ENCODE measurements at places on chromosomes 6 and 20. TPM values are rescaled to one million over a fixed set of nuclear protein-coding genes. Genes with fewer than 3 reads are reported as not detected.

HLA-DOB gene
- total RNA-seq, result 4.3 TPM

C20orf202 gene
- not detected for total RNA-seq

- no peak for DNase-seq
Observed at GRCh38 chr6:37298958-37299357, 41.0 kb upstream of the TMEM217 start.

DNA sequence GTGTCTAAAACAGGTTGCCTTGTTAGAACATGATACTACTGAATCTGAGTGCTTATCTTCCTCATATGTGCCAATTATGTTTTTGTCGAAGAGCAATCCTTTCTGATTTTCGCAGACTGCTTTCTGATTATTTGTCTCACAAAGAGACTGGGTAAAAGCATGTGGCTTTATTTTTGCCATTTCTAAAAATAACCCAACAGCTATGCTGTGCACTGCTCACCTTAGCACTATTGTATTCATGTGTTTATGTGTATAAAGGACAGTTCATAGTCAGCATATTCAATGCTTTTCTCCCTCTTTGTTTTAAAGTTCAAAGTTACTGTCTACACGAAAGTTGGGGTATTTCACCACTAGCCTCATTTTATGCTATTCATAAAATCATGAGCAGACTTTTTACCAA is 127.0 kb downstream of the SGK1 start:
- DNase-seq, result no peak

MICB gene
- total RNA-seq, result 37.8 TPM

DNA sequence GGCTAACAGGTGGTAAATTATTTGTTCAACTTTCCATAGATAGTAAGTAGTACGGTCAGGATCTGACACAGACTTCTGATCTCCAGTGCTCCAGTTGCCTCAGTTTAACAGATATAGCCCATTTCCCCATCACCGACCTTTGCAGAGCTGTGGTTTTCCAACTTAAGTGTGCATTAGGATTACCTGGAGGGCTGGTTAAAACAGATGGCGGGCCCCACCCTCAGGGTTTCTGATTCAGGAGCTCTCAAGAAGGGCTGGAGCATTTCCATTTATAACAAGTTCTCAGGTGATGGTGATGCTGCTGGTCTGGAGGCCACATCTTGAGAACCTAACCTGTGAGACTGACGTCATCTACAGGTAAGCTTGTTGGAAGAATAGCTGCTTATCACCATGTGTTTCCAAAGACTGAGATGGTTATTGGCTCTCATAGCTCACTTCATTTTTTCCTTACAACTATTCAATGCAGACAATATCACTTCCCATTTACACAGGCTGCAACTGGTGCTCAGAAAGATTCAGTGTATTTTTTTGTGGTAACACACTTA is 360.1 kb upstream of the CHD6 start:
- no peak for DNase-seq

DNA sequence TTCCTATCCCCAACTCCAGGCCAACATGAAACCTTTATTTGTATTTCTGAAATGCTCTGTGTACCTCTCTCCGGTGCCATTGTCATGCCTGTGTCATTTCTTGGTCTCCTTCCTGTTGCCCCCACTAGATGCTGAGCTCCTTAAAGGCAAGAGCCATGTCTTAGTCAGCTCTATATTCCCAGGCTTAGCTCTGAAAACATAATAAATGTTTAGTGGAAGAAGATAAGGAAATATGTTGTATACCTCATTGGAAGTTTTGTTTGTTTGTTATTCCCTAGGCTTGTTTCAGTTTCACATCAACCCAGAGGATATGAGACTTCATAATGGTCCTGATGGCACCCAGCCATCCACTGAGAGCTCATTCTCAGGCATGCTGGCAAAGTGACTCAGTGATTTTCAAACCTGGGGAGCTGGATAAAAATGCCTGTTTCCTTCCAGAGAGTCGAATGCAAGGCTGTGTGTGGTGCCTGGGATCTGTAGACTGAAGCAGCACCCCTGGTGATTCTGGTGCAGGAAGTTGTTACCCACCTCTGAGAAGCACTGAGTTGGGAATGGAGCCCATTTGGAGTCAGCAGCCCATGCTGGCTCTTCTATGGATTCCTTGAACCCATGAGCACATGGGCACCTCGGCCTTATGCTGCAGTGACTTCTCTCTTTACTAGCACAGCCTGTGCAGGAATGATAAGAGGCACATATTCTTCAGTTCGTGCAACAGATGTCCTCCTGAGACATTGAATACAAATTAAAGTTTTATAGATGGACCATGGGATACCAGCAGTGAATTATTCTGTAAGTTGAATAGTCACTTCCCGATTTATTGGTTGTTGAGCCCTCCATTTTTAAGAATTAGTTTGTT is 205.2 kb downstream of the FARS2 start:
- DNase-seq, result no peak

HSPA12B gene
- not detected for total RNA-seq

BCAS1 gene
- 4.0 TPM for total RNA-seq

GRCh38 chr6:105929626-105930025 is 156.5 kb upstream of the PRDM1 start:
- no peak for DNase-seq

GRCh38 chr6:43791745-43792422 is 21.9 kb downstream of the VEGFA start:
- DNase-seq, result no peak

GRCh38 chr20:29743101-29743931 is 1514.1 kb upstream of the DEFB115 start:
- no peak for DNase-seq

MEP1A gene
- not detected for total RNA-seq

DNA sequence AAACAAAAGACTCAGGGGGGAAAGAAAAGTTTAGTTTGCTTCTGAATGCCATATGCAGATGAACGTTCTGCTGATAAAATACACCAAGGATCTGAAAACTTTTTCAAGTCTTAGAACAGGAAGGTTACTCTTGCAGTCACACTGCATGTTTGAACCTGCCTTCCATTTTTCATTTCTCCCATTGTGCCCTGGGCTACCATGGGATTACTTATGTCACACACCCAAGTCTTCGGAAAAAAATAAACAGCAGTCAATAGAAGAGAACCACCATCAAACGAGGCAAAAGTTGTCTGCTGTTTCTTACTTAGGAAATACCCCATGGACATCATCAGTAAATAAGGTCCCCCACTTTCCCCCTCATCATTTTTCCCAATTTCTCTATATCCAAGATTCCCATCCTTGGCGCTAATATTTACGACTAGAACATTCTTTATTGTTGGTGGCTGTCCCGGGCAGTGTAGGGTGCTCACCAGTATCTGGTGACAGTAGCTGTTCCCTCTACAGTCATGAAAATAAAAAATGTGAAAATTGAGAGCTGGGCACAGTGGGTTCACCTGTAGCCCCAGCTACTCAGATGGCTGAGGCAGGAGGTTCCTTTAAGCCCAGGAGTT is 202.5 kb downstream of the BCAS1 start:
- DNase-seq, result no peak

- DNase-seq, result no peak
Observed at GRCh38 chr6:168493976-168494375, 53.0 kb downstream of the SMOC2 start.

DNA sequence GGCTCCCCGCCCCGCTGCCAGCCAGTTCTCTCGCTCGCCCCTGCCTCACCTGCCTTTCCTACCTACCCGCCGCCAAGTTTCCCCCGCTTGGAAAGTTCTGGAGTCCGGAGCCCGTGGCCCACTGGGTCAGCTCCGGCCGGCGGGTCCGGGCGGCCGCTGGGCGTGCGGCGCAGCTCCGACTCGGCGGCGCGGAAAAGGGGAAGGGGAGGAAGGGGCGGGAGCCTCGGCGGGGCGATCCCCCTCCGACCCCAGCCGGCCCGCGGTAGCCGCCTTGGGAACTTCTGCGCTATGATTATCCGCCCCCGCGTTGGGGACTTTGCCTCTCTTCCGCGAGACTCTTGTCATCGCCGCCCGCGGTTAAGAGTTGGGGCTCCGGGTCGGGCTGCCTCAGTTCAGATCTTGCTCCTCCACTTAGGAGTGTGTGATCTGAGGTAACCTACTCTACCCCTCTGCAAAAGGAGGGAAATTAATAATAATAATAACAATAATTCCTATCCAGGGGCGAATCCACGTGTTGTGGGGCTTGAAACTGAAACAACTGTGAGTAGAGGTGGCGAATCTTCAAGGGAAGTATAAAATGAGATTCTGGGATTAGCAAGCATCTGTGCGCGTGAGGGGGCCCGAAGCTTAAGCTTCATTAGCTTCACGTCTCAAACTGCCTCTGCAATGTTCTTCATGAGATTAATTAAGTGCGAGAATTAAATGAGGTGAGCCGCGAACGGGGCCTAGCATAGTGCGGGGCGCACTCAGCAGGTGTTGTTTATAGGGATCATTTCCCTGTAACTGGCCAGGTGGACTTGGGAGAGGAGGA is 30.8 kb downstream of the SF3B5 start:
- DNase-seq, result no peak

All from PC-9 (cell line).